ENCODE measurements at places on chromosomes 1 and 21. TPM values are rescaled to one million over a fixed set of nuclear protein-coding genes. Genes with fewer than 3 reads are reported as not detected.

DNA sequence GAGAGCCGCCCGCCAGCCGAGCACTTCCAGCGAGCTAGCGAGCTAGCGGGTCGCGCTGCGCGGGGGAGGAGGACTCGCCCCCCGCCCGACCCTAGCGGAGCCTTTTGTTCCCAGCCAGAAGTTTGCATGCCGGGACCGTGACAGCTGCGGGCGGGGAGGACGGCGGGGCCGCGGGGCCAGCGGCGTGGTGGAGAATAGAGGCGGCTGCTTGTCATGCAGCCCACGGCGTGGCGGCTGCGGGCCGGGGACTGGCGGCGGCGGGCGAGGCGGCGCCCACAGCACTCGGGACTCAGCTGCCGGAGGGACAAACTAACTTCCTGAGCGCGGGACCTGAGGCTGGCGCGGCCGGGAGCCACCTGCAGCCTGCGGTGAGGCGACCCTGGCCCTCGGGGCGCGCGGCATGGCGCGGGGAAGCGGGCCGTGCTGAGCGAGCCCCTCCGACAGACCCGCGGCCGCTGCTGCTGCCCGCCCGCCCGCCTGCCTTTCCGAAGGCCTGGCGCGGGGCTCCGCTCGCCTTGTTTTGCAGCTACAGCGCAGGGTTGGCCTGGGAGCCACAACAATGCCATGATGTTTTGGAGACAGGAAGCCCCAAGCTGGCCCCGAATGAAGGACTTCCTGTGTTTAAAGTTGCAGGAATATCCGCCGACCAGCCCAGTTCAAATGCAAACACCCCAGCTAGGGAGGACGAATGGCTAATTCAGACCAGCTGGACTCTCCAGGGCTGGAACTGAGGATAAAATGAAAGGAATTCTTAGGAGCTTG is 82.2 kb upstream of the BMP8A start:
- peak; percentile 43 for DNase-seq

The TSPEAR gene
- not detected for total RNA-seq

GRCh38 chr1:155051342-155051776 is 243 bp downstream of the ADAM15 start:
- DNase-seq, result no peak

- no peak for DNase-seq
These were observed 439.0 kb upstream of the PLXNA2 start for GRCh38 chr1:208683141-208683540.

GRCh38 chr1:180912801-180913565 is at the start of gene KIAA1614:
Gene KIAA1614, plus strand, starts transcription at chr1:180912897. Its CDS starts 347 bp downstream, at chr1:180913244.
- no peak for DNase-seq

The GJA9 gene
- total RNA-seq, result not detected

DNA sequence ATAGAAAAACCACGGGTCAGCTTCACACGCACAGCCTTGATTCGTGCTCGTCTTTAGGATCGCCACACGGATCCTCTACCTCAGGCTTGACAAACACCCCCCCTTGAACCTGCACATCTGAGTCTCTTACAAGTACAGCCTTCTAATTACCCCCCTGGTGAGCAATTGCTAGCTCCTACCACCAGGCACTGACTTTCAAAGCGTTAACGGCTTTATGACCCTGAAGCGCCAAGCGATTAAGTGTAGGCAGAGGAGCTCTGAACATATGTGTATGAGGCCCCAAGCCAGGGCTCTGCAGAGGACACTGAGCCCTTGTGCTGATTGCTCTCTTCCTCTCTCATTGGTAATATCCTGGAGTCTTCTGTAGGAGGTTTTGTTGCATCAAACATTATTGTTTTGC is 55.7 kb upstream of the EPHA8 start:
- no peak for DNase-seq

DNA sequence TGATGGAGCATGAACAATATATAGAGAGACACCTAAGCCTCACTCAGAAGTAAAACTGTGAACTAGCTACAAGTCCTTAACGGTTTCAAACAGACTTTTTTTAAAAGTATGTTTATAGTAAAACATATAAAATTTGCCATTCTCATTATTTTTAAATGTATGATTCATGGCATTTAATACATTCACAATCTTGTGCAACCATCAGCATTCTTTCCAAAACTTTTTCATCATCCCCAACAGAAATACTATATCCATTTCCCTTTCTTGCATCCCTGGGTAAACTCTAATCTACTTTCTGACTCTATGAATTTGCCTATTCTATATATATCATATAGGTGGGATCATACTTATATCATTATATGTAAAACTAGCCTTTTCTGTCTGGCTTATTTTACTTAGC is 25.5 kb downstream of the EVI5 start:
- DNase-seq, result no peak

- no peak for DNase-seq
These were observed 33.1 kb upstream of the ZNF644 start for GRCh38 chr1:91054780-91055481.

DNA sequence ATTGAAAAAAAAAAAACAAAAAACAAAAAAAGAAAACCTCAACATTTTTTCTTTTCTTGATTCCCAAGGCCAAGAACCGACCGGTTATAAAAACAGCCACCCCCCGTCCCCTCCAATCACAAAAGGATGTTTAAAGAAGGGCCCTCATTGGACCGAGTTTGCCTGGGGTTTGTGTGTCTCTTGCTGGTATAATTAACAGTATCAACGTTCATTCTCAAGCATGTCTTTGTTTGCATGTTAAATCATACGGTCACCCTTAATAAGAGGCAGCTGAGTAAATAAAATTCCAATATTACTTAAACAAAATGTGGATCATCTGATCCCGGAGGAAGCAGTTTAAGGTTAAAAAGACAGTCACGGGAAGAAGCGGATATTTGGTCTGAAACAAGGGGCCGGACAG is 201.1 kb downstream of the PRDM2 start:
- DNase-seq, result no peak

The SPRR2F gene
- not detected for total RNA-seq

GRCh38 chr21:42555756-42556438 is 42.2 kb downstream of the SLC37A1 start:
- DNase-seq, result no peak

DNA sequence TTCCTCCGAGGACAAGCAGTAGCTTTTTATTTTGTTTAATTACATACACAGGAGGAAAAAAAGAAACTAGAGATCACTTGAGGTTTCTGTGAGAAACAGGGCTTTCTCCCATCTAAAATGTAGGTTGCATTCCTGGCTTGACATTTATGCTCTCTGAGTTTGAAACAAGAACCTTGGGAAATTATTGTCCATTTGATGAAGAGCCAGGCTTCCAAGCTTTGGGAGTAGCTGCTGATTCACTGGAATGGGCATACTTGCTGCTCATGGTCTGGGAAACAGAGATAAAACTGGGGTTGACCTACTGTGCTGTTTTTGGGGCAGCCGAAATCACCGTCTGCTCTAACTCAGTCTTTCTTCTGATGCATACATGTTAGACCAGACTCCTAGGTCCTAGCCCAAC is 165.4 kb downstream of the MIS18A start:
- DNase-seq, result no peak

Measured in stomach (tissue), 19 donors.